ENCODE measurements at places on chromosomes 5 and 9.

DNA sequence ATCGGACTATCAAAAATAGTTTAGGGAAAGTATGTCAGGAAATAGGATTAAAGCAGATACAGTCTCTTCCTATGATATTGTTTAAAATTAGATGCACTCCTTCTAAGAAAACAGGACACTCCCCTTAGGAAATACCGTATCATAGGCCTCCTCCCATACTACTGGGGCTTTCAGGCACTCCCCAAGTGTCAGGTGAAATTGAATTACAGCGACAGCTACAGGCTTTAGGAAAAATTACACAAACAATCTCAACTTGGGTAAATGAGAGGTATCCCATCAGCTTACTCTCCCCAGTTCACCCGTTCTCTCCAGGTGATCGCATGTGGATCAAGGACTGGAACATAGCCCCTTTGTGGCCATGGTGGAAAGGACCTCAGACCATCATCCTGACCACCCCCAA is 110.4 kb upstream of the EPB41L4A start:
- DNase-seq = no peak

- no peak for DNase-seq
Observed at GRCh38 chr9:14085810-14086209, 228.1 kb downstream of the NFIB start.

DNA sequence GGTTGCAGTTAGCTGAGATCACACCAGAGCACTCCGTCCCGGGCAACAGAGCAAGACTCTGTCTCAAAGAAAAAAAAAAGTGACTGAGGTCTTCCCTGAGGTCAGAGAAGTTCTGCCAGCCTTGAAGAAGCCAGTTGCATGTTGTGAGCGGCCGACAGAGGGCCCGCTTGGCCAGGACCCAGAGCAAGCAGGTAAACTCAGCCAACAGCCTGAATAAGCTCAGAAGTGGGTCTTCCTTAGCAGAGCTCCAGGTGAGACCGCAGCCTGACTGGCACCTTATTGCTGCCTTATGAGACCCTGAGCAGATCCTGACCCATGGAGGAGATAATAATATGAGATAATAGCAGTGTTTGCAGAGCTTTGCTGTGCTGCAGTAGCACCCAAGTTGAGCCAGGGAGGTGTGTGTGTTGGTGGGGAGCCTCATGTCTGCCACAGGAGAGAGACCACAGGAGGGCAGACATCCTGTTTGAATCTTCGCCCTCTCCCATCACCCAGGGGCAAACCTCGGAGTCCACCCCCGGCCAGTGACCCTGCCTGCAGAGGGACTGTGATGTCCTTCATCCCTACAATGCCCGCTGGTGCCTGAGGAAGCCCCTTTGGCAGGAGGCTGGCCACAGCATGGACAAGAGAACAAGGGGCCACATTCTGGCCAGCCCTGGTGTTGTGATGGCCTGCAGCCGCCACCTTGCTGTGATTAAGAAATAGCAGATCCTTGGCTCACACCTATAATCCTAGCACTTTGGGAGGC is 10.8 kb upstream of the BARX1 start:
- DNase-seq = no peak

DNA sequence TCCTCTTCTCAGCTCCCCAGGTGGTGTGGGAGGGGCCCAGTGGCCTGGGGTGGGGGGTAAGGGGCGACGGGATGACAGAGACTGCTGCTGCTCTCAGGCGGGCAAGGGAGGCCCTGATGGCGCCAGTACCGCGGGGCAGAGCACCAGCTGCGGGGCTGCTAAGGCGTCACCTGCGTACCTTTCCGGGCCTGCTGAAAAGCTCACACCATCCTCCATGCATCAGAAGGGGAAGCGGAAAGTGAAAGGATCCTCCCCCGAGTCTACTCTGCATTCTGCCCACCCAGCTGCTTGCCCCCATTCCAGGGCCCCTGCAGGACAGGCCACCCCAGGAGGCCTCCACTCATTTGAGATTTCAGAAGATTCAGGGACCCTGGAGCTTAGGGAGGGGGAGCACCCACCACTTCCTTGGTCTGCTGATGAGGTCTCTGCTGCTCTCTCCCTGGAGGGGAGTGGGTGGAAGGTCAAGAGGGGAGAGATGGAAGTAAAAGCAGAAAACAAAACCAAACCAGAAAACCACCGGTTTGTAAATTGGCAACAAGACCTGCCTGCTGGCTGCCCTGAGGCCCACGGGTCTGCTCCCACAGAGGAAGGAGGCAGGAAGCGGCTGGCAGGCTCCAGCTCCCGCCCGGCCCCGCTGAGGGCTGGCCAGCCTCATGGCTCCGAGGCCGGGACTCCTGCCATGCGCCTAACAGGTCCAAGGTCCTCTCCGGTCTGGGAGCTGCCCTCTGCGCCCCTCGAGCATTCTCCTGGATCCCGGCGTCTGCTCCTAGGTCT is 33.6 kb downstream of the PRRT1B start:
- no peak for DNase-seq

GRCh38 chr5:144436007-144436406 is 265.3 kb downstream of the KCTD16 start:
- DNase-seq = no peak

DNA sequence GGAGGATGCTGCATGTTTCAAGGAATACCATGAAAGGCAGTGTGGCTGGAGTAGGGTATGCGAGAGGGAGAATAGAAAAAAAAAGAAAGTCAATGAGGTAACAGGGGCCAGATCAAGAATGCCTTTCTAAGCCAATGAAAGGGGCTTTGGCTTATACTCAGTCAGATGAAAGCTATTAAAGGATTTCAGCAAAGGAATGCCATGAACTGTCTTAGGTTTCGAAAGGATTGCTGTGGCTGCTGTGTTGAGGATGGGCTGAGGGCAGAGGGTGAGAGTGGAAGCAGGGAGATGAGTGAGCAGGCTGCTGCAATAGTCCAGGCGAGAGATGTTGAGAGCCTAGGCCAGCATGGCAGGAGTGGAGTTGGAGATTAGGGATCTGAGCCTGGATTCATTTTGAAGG is 135.4 kb upstream of the CKMT2 start:
- no peak for DNase-seq

DNA sequence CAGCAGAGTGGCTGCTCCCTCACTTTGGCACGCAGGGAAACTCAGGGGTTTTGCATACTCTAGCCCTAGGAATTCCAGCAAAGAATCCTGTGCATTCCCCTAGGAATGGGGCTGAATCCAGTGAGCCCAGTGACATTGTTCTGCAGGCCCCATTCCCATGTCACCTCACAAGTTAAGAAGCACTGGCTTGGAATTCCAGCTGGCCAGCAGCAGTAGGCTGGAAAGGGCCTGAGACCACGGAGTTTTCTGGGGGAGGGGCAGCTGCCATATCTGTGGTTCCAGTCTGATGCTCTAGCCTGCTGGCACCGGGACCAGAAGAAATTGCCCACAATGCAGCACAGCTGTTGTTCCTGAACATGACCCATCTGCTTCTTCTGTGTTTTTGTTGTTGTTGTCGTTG is 217.6 kb upstream of the DMRTA1 start:
- no peak for DNase-seq

GRCh38 chr5:94153736-94154450 is 412.5 kb upstream of the POU5F2 start:
- DNase-seq = no peak

DNA sequence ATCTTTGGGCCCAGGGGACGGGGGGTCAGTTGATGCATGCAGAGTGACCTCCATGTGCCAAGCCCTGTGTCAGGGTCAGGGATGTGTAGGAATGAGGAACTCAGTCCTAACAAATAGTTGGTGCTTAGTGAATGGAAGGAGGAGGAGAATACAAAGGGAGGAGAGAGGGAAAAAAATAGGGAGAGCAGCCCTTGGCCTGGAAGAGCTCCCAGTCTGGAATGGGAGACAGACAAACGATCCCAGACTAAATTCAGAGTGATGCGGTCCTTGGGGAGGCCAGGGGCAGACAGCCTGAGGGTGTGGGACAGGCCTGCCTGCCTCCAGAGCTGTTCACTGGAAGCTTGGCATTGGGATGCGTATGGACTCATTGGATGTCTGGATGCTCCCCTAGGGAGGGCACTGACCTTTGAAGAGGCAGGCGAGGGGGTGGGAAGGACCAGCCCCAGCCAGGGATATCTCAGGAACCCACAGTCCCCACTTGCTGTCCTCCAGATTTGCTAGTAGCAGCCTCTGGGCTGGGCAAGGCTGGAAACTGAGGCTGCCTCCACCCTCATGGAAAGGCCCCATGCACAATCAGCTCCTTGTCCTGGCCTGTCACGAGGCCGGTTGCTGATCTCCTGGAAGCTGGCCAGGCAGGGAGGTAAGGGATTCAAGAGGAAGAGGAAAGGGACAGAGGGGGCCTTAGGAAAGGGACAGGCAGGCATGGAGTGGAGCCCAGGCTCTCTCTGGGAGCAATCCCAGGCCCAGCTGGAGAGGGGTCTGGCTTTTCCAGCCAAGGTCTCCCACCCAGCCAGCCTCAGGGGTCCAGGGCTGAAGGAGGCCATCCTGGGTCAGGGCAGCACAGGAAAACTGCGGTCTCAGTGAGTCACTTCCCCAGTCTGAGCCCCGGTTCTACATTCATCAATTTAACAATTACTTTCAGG is 69.0 kb upstream of the GGTA1 start:
- no peak for DNase-seq

DNA sequence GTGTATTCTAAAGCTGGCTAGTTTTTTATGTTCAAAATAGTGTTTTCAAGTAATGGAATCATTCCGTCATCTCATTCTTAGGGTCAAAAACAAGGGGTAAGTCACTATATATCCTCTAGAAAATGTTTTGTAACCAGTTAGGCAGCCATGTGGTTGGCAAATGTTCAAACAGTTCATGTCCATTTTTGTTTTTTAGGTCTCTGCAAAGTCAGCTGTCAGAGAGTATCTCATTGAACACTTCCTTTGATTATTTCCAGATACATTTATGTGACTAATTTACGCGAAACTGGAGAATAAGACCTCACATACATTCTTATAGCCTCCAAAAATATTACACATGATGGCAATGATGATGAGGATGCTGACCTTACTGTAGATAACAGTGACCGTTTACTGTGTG is 50.4 kb downstream of the TRIO start:
- DNase-seq = no peak

DNA sequence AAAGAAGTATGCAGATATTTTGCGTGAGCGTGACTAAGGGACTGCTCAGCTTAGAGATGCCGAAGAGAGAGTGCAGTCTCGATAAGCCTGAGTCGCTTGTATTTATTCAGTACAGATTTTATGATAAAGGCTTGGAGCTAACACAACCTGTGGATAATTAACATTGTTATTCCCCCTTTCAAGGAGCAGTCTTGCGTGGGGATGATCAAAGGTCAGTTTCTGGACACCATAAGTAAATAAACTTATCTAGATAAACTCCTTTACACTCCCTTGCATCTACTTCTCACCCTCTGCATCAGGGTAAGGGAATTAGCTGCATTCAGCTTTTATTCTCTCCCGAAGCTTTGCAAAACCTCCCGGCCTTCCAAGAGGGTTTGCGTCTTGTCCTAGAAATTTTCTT is 357.8 kb upstream of the ST8SIA4 start:
- DNase-seq = no peak

GRCh38 chr5:171577042-171577758 is 157.8 kb downstream of the FGF18 start:
- no peak for DNase-seq

Data from stimulated activated CD8-positive, alpha-beta memory T cell treated with anti-CD3 and anti-CD28 coated beads, Interleukin-4, amount 100 ng/mL, for 1 hour (primary cell).